ENCODE measurements at places on chromosomes 7 and 10. TPM values are rescaled to one million over a fixed set of nuclear protein-coding genes. Genes with fewer than 3 reads are reported as not detected.

Gene TMEM270
- not detected for total RNA-seq

Gene CYREN
- 15.8 TPM for total RNA-seq

Gene TRIM50
- total RNA-seq: not detected

Gene ZNF775
- total RNA-seq: 0.45 TPM

Gene ITIH2
- total RNA-seq: not detected

All from CD4-positive, alpha-beta T cell (primary cell).